Iris pigment epithelial cell (primary cell): ENCODE measurements at places on chromosomes 3 and 15.
A peak's percentile ranks its signal among the peaks of the same experiment; 100 is the strongest.

DNA sequence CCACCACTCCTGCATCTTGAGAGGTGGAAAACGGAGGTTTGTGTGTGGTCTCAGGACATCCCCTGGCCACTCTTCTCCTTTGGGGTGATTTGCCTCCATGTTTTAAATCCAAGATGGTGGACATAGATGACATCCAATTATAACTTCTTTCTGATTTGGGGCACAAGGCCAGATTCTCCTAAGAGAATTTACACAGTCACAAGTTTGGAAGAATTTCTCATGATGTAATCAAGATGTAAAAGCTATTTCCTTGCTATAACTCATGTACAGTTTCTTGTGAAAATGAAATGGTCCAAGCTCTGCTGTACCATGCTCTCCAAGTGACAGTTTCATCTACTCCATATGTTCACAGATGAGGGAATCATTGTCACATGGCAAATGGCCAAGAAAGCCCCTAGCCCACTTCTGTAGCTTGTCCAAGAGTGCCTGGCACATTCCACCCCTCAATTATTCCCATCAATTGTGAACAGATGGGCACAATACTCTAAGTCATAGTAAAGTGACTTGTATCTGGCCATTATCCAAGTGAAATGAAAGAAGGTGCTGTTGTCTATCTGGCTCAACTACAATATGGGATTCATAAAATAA, 134.6 kb upstream of the ROPN1 start:
- DNase-seq, result no peak

DNA sequence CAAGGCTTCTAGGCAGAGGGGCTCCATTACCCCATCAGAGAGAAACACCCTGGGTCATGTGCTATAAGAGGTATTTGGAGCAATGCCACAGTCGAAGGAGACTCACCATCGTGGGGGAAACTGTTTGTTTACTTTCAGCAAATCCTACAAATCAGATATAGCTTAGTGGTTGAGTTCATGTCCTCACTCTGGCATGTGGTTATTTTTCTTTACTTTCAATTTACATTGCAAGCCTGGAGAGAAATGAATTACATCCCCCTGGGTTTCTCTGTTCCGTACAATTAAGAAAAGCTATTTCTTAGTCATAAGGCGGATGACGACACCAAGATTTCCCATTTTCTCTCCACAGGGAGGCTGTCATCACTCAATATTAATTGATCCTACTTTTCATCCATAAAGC, 36.9 kb downstream of the RFTN1 start:
- peak; percentile 99 for DNase-seq

DNA sequence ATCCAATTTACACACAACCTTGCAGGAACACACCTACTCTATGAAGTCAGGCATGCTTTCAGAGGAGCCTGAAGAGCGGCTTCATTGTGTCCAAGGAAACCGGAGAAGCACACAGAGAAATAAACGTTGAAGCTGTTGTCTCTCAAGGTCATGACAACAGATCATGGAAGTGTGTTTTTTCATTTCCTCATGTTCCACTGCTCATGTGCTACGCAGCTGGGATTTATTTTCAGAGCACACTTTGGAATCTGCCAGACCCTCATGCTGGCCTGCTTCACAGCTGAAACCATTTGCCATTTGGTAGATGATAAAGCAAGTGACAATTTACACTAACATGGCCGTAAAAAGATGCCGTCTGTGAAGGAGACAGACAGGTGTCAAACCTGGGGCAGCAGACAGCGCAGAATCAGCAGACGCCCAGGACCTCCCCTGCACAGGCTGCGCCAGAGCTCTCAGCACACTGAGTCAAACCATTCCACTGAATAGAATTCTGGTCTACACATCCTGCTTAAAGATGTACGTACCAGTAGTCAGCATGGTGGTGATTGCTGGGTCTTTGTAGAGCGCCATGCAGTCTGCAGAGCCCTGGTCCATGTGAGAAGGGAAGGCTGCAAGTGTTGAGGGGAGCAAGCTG, 99.3 kb downstream of the ARNT2 start:
- peak; percentile 46 for DNase-seq

GRCh38 chr3:182239316-182239715, 527.6 kb downstream of the SOX2 start:
- DNase-seq, result no peak

- peak; percentile 62 for DNase-seq
These were observed 11.3 kb downstream of the GTF2E1 start for GRCh38 chr3:120753810-120754209.

GRCh38 chr3:141557961-141558706, 71.3 kb downstream of the RASA2 start:
- DNase-seq, result no peak

- DNase-seq, result no peak
These were observed 356.2 kb downstream of the OCA2 start for GRCh38 chr15:27742751-27743477.

DNA sequence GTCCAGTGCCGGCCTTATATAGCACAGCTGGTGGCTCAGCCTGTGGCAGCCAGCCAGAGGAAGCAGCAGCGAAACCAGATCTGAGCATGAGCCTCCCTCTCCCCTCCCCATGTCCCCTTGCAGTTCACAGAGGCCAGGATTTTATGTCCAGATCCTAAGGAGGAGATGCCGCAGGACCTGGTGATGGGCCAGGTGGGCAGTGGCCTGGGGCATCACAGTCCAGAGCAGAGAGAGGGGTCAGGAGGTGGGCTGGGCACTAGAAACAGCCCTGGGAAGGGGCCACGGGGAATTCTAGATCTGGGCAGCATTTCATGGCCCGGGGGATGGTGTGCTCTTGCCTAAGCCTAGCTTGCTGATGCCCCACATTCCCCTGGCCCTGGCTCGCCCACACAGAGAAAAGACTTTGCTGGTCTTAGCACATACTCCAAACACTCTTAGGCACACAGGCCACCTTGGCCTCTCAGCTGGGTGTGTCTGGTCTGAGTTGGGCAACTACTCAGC, 259 bp upstream of the CILP start:
- peak; percentile 60 for DNase-seq

- DNase-seq, result peak; percentile 89
These were observed 103.9 kb downstream of the TMEM266 start for GRCh38 chr15:76163457-76164295.

DNA sequence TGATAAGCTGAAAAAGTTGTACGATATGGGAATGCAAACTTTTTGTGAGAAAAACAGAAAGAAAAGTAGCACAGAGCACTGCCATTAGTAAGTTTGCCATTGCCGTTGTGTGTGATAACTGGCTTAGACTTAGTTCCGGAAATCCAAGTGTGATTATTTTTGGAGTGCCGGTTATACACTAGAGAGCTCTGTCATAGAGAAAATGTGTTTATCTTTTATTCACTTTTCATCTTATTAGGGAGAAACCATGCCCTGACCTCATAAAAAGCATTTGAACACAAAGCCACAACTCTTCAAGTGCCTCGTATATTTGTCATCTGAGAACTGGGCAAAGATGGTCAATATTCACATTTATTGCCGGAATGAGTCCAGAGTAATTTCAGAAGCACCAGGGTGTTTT, 36.1 kb downstream of the CTDSPL start:
- DNase-seq, result no peak

DNA sequence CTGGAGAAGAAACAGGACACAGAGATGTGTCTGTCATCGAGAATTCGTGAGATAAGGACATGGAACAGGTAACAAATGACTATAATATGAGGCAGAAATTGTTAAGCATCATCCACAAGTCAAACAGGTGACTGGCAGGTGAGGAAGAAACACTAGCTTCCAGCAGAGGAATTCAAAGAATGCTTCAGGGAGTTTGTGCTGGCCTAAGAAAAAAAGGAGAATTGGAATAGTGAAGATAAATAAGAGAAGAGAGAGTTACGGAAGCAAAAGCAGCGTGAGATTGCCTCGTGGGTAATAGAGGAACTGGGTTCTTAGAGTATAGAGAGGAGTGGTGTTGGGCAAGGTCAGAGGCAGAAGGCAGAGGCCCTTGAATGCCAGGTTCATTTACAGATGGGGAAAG, 22.9 kb upstream of the FGF12 start:
- no peak for DNase-seq

DNA sequence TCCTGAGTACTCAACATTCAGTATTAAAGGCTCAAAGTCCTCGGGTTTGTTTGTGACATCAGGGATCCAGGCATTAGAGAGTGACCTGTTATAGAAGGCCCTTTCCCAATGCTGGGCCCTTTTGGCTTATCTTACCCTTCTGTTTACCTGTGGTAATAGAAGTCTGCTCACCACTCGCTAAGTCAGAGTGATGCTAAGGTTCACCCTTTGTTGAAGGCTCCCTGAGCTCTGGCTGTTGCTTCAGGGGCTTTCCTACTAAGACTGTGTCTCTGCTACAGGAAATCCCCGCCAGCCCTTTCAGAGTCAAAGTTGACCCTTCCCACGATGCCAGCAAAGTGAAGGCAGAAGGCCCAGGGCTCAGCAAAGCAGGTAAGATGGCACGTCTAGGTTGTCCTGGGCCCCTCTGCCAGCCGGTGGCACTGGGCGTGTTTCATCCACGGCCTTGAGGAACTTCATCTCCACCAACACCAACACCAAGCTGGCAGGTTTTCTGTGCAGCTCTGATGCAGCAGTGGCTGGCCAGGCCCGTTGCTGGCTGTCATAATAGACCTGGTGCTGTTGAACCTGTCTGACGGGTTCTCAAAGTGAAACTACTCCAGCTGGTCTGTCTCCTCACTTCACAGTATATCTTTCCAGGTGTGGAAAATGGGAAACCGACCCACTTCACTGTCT, 99.1 kb downstream of the DNASE1L3 start:
- DNase-seq, result no peak

- DNase-seq, result no peak
These were observed 12.9 kb upstream of the MELTF start for GRCh38 chr3:197042539-197042938.

GRCh38 chr15:75663931-75664421, 16.3 kb downstream of the SNX33 start:
- DNase-seq, result no peak

DNA sequence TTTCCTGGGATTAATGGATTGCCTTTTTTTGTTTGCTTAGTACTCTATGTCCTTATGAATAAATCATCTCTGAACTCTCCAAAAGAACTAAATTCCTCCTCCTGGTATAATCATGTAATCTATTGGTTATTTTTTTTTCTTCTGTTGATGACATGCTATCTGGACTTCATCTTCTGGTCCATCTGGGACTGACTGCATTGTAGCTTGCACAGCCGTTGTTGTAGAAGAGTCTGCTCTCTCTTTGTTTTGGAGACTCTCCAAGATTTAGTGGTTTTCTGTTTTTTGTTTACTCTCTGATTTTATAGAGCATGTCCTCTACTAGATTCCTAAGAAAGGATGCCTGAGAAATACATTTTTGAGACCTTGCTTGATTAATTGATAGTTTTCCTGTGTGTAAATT, 19.1 kb downstream of the IREB2 start:
- DNase-seq, result peak; percentile 85

- no peak for DNase-seq
These were observed 224.1 kb downstream of the IGSF11 start for GRCh38 chr3:118810499-118811035.

GRCh38 chr15:82993144-82993543, 7.1 kb downstream of the RAMAC start:
- no peak for DNase-seq

GRCh38 chr15:74828835-74829234, 2.4 kb downstream of the CPLX3 start:
- DNase-seq, result no peak

DNA sequence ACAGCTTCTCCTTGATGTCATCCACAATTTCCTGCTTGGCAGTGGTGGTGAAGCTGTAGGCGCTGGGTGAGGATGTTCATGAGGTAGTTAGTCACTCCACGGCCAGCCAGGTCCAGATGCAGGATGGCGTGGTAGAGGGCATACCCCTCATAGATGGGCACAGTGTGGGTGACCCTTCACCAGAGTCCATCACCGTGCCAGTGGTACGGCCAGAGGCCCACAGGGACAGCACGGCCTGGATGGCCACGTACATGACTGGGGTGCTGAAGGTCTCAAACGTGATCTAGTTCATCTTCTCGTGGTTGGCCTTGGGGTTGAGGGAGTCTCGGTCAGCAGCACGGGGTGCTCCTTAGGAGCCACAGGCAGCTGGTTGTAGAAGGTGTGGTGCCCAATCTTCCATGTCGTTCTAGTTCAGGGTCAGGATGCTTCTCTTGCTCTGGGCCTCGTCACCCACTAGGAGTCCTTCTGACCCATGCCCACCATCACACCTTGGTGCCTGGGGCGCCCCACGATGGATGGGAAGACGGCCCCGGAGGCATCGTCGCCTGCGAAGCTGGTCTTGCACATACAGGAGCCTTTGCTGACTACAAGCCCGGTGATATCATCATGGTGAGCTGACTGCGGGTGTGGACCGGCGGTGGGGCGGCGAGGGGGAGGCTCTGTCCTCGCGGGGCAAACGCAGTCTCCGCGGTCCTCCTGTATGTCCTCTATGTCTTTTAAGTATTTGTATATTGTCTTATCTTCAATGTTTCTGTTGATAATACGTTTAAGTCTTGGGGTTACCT, 1119.0 kb downstream of the NAALADL2 start:
- DNase-seq, result no peak

DNA sequence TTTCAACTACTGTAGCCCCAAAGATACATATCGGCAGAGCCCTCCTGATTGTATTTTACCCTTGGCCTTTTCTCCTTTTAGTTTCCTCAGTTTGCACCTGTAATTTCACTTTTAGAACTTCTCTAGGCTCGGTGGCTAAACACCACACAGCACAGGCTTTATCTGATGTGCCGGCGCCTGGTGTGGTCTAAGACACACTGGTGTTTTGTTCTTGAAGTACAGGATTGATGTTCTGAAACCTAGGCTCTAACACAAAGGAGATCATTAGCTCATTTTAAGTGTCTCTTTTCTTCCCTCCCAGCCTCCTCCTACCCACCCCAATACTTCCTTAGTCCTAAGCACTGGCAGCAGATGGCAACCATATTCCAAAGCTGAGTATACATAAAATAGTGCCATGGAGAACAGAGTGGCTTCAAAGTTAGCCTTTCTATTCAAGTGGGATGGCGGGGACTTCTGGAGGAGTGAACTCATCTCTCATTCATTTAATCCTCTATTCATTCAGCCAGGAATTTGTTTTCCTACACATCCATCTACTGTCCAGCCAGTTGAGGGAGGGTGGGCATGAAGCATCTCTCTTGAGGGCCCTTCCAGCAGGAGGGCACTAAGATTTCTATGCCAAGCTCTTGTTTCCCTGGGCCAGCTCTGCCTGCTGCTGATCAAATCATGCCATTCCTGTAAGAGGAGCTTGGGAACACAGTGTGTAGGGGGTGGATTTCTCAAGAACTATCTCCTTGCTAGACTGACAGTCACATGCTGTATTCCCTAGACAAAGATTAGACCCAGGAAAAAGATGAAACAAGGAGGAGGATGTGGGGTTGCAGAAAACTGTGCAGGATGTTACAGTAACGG, 71.2 kb downstream of the TIGIT start:
- peak; percentile 27 for DNase-seq

- DNase-seq, result no peak
These were observed 40.7 kb downstream of the RAB27A start for GRCh38 chr15:55248895-55249294.
